Stimulated activated naive CD8-positive, alpha-beta T cell treated with anti-CD3 and anti-CD28 coated beads, Interleukin-15, amount 100 ng/mL, for 72 hours (primary cell): ENCODE measurements at places on chromosomes 5 and 9.

- DNase-seq = no peak
Measured at GRCh38 chr5:40204144-40204543, 475.6 kb upstream of the PTGER4 start.

DNA sequence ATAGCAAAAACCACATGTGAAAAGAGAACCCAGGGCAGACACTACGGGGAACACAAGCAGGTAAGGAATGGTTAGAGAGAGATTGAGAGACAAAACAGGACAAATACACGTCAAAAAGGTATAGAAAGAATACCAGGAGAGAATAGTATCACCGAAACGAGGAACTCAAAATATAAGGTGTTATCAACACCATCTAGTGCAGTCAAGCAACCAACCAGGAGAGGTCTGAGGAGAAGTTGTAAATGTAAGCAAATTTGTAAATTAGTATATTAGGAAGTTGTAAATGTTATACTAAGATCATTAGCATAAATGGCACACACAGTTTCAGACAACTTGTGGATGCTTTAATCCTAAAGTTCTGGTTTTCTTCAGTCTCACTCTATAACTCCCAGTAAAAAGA lies 355.5 kb downstream of the EBF1 start:
- DNase-seq = no peak

GRCh38 chr5:103258957-103259704 lies 568 bp downstream of the MACIR start:
- peak; percentile 71 for DNase-seq

GRCh38 chr9:95004411-95005277 lies 278.1 kb downstream of the AOPEP start:
- peak; percentile 29 for DNase-seq

DNA sequence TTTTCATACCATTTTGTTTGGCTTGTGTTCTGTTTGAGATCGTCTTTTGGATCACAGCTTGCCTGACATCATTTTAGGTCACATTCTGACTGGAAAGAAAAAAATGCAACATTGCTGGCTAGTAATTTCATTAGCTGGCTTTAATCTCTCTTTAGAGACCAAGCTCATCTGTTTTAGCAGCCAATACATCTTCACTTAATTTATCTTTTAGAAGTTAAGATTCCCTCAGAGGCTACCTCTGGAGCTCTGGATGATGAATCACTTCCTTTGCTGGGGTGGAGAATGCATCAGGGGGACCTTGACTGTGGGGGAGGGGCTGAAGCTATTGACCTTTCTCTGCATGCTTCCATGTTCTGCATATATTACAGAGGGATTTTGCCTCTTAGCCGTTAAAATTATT lies 181.5 kb upstream of the OTULINL start:
- DNase-seq = no peak

DNA sequence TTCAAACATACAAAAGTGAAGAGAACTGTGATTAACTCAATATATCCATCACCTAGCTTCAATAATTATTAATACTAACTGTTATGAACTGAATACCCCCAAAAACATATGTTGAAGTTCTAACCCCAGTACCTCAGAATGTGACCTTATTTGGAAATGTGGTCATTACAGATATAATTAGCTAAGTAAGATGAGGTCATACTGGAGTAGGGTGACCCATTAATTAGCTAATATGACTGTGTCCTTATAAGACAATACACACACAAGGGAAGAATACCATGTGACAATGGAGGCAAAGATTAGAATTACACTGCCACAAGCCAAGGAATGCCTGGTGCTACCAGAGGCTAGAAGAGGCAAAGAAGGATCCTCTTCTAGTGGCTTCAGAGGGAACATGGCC lies 7.8 kb downstream of the RRAGA start:
- DNase-seq = no peak

GRCh38 chr5:35188031-35188457 lies 42.2 kb downstream of the PRLR start:
- no peak for DNase-seq

GRCh38 chr5:167642779-167643517 lies 648.5 kb upstream of the WWC1 start:
- DNase-seq = no peak

GRCh38 chr5:167381457-167381856 lies 910.0 kb upstream of the WWC1 start:
- DNase-seq = no peak

DNA sequence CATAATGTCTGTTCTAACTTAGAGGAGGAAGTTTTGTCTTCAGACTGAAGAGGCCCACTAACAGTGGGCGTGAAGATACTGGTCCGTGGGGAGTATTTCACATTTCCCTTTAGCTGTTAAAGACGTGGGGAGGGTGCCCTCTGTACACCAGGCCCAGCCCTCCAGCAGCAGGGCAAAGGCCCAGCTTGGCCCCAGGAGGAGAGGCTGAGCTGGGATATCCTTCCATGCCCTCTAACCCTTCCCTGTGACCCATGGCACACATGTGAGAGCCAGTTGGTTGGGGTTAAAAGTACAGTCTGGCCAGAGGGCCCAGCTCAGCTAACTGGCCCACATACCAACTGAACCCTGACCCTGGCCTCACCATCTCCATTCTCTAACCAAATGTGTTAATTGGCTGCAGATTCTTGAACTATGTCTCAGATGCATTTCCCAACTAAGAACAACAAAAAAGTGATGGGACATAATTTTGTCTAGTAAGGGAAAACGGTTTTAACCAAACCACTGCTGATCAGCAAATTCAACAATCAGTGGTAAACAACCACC lies 74.4 kb downstream of the LHFPL2 start:
- DNase-seq = no peak

DNA sequence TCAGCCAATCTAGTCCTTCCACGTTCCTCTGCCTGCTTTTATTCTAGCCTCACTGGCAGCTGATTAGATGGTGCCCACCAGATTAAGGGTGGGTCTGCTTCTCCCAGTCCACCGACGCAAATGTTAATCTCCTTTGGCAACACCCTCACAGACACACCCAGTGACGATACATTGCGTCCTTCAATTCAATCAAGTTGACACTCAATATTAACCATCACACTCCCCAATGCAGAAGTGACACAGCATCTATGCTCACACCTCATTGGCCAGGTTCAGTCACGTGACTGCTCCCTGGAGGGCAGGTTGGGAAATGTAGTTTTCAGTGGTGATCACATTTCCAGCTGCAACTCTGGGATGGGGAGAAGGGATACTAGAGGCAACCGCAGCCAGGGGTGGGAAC lies 13.0 kb downstream of the SUSD3 start:
- DNase-seq = no peak

GRCh38 chr5:859391-859790 lies 8.6 kb upstream of the ZDHHC11 start:
- DNase-seq = no peak

GRCh38 chr5:12073426-12073825 lies 169.2 kb upstream of the CTNND2 start:
- DNase-seq = no peak

DNA sequence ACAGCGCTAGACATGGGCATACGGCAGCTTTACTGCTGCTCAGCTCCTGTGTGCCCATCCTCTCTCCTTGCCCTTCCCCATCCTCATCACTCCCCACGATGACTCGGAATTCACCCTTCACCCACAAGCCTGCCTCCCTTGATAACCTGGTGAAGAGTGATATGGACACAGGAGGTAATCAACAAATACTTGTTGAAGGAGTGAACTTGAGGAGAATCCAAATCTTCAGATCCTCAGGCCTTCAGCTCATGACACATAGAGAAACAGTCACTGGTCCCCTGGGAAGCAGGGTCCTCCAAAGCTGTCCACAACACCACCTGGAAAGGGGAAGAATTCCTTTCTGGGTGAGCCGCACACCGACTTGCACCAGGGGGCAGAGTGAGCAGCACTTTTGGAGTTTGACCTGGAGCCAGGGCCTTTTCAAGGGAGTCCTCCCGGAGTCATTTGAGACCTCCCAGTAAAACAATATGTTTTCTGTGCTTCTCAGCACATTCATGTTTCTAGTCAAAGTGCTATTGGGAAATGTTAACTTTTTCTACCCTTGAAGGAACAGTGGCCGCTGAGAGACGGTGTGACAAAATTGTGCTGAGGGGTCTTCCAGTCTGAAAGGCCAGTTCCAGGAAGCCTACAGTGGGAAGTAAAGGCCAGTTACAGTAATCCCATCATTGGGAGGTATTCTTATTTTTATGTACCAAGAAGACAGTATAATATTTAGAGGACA lies 332.3 kb downstream of the CWC27 start:
- no peak for DNase-seq

GRCh38 chr5:176793343-176793699 lies 17.0 kb upstream of the UNC5A start:
- no peak for DNase-seq

- DNase-seq = no peak
Measured at GRCh38 chr9:115374724-115375268, 256.8 kb upstream of the TNC start.

DNA sequence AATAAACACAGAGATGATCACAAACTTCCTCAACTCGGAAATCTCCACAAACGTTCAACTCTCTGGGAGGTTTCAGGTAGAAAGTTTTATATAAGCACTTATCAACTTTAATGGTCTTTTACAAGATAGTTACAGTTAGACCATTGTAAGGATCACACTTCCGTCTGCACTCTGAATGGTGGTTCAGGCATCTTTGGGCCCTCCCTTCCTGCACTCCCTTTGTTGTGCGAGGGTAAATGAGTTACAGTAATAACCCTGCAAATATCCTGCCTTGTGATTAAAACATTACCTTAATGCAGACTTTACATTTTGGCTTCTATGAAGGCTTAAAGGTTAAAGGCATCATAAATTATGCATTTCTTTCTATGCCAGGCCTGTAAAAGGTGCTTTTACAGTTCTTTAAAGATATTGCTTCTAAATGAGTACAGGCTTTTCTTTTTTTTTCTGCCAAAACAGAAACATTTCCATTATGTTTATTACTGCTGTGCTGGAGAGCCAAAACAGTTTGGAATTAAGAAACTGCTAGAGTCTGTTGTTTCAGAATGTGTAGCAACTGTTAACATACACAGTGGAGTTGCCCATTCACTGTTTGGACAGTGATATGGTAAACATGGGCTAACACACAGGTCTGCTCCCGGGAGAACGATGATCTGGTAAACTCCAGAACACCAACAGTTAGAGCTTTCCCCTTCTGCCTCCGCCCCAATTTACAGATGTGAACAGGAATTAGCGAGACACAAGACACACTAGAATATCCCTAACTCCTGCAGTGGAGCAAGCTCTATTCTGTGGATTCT lies 1.1 kb downstream of the PRUNE2 start:
- no peak for DNase-seq

DNA sequence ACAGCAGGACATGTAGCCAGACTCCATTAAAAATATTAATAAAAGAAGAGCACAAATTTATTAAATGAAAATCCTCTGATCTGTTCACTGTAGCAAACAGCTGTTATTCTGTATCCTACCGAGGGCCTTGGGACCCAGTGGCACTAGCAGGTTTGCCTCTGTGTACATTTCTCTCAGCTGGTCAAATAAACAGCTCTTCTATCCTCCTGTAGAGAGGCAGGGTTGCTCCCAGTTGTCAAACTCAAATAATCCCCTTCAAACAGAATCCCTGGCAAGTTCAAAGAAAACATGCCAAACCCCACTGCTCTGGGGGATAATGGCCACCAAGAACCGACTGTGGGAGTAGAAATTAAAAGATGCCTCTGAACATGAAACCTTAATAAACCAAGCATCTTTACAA lies 1262.0 kb upstream of the DMAC1 start:
- no peak for DNase-seq

DNA sequence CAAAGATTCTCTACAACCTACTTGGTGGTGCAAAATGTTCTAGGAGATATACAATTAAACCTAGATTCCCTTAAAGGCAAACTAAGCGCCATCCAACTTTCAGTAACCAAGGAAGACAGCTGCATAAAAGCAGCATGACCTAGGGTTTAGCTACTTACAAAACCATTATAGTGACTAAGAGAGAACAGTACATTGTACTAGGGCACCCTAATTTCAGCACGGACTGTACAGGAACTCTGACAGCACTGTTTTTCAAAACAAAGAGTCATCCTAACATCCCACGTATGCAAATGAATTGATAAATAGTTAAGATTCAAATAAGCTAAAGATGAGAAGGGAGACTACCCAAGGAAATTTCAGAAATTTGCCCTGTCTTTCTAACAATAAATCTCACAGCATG lies 30.0 kb downstream of the STRBP start:
- DNase-seq = no peak

DNA sequence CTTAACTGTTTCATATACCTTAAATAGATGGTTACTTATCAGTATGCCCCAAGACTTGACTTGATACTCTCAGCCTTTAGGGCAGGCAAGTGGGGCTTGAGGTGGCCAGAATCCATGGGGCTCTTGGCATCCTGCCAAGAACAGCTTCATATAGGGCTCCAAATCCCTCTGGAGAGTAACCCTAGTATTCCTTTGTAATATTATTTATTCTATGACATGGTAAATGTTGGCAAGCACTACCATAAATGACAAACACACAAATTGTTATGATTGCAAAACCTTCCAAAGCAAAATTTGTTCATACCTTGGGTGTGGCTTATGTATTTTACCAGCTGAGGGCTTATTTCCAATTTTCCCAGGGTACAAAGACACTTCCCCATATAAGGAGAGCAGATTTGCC lies 257.4 kb upstream of the TRPC7 start:
- no peak for DNase-seq

DNA sequence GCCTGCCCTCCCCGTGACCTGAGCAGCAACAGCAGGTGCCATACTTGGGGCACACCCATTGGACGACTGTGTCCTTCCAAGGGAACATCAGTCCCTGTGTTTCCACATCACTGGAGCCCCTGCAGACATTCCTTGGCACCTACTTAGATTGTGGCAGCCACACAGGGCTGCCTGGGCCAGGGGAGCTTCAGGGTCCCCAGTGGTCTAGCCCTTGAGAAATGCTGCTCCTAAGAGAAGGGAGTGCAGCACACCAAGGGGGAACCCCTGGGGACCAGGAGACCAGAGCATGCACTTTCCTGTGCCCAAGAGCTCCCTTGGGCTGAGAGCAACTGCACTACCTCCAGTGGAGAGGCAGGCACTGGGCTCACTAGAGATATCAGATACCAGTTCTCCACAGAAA lies 20.1 kb upstream of the ABLIM3 start:
- DNase-seq = no peak

- no peak for DNase-seq
Measured at GRCh38 chr9:136626066-136626725, 36.5 kb upstream of the EGFL7 start.

- DNase-seq = no peak
Measured at GRCh38 chr9:75378036-75378435, 289.7 kb downstream of the OSTF1 start.
